ENCODE measurements at places on chromosomes 6 and 20. TPM values are rescaled to one million over a fixed set of nuclear protein-coding genes. Genes with fewer than 3 reads are reported as not detected.
A peak's percentile ranks its signal among the peaks of the same experiment; 100 is the strongest.

DNA sequence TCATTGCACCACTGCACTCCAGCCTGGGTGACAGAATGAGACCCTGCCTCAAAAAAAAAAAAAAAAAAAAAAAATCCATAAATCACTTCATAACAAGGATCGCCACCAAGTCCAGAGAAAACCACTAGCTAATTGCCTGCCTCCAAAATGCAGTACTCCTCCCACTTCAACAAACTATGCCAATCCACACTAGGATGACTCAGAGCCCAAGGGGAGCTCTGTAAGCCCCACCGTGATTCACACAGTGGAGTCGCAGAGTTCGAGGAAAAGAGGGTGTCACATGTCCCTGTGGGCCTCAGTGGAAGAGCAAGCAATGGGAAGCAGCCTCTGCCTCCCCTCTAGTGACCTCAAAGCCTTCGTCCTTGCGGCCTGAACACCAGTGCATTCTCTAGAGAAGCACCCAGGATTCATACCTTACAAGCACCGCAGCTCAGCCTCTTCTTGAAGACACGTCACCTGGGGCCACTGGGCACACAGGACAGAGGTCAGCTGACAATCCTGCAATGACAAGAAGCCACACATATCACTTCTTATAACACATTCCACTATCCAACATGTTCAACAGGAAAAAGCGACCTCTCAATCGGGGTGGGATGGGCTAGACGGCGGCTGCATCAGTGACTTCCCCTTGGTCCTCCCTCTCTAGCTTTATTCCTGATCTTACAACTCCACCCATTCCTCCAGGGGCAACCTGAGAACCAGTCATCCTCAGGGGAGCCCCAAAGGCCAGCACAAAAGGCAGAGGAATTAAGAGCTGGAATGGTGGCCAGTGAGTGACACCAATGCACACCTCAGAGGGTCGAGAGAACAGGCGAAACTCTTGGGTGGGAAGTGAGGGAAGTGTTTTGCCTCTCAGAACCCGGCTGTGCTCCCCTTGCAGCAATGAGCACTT, 8.9 kb downstream of the SNHG17 start:
- no peak for DNase-seq

- DNase-seq, result no peak
Measured at GRCh38 chr20:39810309-39810708, 848.2 kb downstream of the DHX35 start.

DNA sequence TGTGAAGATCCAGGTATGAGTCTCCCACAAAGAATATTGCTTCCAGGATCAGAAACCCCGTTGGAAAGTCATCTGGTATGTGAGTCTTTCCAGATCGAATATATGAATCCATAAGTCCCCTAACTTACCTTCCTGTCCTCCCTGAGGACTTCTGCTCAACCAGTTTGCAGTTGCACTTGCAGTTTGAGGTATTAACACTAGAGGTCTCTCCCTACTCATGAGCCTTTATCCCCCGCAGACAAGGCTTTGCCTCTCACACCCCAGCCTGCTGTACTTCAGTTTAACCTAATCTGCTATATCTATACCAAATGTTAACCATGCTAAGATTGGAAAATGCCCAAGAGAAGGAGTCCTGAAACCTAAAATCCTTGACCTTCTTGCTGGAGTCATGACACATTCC, 135.3 kb upstream of the DEFB112 start:
- no peak for DNase-seq

DNA sequence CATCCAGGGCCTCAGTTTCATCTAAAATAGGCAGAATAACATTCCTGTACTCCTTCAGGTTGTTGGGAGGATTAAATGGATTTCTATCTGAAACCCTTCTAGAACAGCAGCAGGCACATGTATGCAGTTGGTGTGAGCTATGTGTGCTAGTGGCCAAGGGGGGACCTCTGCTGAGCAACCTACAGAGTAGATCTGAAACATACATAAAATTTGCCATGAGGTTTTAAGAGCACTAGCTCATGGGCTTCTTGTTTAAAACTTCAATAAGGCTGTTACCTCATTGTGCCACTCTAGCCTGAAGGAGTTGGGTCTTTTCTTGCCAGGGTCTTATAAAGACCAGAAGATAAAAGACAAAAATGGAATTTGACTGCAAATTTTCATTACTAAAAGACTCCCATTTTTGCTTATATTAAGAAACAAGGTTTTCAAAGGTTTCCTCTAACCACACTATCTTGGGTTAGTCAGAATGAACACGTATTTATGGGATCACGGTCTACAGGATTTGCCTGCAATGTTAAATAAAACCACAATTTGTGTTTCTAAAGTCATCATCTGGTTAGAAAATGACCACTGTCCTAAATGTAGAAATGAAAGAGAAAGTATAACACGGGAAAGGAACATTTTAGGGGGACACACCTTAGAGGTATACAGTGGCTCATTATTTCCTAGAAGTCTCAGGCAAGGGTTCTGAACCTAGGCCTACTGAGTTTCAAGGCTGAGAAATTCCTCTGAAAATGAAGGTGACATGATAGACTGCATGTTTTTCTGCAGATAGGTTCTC, 144.9 kb upstream of the OLIG3 start:
- DNase-seq, result no peak

GRCh38 chr6:126312013-126312665, 27.8 kb upstream of the CENPW start:
- DNase-seq, result no peak

The SRMS gene
- not detected for total RNA-seq

GRCh38 chr20:20859510-20859909, 147.1 kb upstream of the RALGAPA2 start:
- DNase-seq, result no peak

- peak; percentile 25 for DNase-seq
Measured at GRCh38 chr6:90021711-90022110, 127.4 kb downstream of the GJA10 start.

GRCh38 chr6:67642582-67642981, 992.5 kb upstream of the ADGRB3 start:
- DNase-seq, result no peak

The SYCP2 gene
- total RNA-seq, result 4.2 TPM

The GID8 gene
- total RNA-seq, result 34.3 TPM

GRCh38 chr6:1814279-1814678, 204.6 kb downstream of the FOXC1 start:
- DNase-seq, result no peak

DNA sequence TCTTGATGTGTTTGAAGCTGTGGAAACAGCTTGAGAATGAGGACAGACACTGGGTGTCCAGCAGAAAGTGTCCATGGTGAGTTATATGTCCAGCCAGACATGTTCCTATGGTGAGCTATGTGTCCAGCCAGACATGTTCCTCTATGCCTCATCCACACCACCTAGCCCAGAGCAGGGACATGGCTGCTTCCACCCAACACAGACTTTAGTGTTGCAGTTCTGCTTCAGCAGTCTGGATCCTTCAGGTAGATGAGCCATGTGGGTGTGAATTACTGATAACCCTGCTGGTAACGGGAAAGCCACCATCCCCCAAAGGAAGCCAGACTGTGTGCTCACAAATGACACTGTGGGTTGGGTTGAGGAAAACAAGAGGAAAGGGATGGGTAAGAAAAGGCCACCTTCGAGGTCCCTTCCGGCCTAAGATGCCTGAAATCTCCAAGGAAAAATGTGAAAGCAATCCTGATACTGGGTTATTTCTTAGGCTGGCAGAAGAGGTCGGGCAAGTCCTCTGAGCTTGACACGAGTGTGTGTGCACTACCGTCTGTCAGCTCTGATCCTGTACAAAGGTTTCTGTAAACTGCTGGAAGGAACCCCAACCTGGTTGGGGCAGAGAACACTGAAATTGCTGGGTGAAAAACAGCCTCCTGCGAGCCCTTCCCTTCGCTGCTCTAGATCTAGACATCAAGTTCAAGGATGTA, 77.8 kb downstream of the NINL start:
- no peak for DNase-seq

GRCh38 chr6:121142093-121142492, 192.2 kb downstream of the TBC1D32 start:
- DNase-seq, result no peak

The SNX9 gene
- 13.3 TPM for total RNA-seq
